Stimulated activated CD8-positive, alpha-beta memory T cell treated with anti-CD3 and anti-CD28 coated beads, Interleukin-7, amount 100 ng/mL, for 1 hour (primary cell): ENCODE measurements at places on chromosomes 2 and 18.
A peak's percentile ranks its signal among the peaks of the same experiment; 100 is the strongest.

- no peak for DNase-seq
Measured at GRCh38 chr2:108169982-108170625, 69.7 kb upstream of the SULT1C3 start.

- no peak for DNase-seq
Measured at GRCh38 chr2:225090746-225091145, 48.5 kb upstream of the DOCK10 start.

DNA sequence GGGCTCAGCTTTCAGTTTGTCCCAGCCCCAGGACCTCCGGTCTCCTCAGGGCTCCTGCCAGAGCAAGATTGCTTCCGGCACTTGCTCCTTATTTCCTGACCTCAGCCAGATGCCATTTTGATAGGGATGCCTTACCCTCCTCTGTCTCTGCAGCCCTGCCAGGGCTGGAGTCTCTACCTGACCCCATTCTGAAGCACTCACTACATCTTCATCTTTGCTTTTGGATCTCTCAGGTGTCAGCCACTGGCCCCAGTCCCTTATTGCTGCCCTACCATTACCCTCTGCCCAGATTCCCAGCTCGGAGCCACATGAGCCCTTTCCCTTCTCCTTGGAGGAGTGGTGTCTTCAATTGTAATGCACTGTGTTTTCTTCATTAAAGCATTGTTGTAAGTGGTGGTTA, 17.1 kb downstream of the OSBPL6 start:
- DNase-seq: no peak

DNA sequence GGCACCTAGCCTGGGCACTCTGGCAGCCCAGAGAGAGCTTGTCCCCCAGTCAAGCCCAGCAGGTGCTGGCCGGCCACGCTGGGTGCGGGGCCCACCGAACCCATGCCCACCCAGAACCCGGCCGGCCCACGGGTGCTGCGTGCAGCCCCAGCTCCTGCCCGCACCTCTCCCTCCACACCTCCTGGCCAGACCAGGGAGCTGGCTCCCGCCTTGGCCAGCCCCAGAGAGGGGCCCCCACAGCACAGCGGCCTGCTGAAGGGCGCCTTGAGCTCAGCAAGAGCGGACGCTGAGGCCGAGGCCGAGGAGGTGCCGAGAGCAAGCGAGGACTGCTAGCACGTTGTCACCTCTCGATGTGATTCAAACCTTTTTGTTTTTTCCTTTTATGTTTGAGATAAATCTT, 407.0 kb upstream of the KCNJ3 start:
- DNase-seq: no peak

DNA sequence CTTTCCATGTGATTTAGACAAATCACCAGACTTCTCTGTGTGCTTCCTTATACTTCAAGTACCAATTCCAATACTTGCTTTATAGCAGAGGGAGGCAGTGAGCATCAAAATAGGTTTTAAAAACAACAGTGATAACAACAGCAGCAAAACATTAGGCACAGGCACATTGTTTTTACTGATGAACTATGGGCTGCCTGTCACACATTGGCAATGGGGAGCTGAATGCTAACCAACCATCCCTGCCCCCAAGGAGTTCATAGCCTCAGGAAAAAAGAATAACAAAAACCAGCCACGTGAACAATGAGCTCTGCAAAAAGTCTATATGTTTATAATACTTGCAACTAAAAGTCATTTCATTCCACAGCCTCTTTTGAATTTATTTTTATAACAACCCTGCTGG, 287.9 kb upstream of the TRIB2 start:
- DNase-seq: no peak

GRCh38 chr2:134269972-134270735, 16.3 kb downstream of the MGAT5 start:
- no peak for DNase-seq

DNA sequence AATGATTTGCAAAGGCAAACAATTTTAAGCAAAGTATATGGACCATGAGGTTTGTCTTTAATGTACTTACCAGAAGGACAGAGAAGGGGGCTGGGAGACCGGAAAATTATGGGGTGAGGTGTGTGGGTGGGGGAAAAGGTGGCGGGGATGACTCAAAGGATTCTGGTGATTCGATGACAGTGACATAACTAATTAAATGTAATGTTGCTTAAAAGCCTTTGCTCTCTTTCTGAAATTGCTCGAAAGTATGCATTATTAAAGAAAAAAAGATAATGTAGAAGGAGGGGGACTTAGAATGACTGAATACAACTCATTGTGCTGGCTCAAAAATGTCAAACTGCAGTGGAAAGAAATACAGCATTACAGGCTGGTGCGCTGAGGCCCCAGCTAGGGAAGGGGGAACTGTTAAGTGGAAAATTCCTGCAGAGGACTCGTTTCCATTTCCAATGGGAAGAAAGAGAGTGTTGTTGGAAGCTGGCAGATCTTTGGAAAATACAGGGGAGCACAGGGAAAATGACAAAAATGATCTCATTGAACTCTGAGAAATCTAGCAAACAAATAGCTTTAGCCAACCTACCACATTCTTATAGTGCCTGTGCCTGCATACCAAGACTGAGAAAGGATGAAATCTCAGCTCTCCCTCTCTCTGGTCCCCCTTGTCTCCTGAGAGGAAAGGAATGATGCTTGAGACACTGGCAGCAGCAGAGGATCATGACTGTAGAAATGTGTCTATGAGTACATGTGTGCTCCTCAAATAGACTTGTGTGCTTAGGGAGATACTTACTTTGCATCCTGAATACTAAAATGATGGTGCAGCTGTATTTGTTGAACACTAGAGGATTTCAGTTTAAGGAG, 632.4 kb downstream of the NYAP2 start:
- DNase-seq: no peak

GRCh38 chr18:27704736-27705361, 472.1 kb downstream of the CDH2 start:
- no peak for DNase-seq

GRCh38 chr18:50218432-50219197, 23.7 kb upstream of the MYO5B start:
- DNase-seq: peak; percentile 8

DNA sequence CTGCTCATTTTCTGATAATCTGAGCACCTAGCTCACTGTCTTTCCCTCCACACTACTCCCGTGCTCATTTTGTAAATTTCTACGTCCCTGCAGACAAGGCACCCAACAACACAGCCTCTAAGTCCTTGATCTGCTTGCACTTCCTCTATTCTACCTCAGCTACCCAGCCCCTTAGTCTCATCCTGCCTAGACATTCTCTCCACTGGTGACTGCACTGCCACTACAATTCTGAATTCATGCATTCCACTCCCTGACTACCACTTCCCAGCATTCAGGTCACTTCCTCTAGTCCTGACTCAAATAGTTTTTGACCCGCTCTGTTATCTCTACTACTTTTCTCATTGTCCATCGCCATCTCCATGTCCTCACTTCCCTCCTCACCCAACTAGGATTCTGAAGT, 155.7 kb downstream of the DYM start:
- no peak for DNase-seq

DNA sequence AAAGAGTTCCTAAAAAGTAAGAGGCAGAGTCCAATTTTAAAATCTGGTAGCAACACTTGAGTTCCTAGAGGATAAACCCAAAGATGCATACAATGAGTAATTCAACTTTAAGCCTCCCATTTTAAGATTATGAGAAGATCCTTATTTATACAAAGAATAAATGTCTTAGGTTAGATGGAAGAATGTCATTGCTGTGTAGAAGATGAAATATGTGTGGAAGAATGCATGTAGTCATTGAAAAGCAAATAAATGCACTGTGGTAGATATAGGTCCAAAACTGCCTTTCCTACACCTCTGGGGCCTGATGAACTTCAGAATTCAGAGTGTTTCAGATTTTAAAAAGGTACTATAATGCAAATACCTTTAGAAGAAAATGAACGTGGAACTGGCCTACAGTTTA, 58.7 kb upstream of the LRP1B start:
- no peak for DNase-seq

DNA sequence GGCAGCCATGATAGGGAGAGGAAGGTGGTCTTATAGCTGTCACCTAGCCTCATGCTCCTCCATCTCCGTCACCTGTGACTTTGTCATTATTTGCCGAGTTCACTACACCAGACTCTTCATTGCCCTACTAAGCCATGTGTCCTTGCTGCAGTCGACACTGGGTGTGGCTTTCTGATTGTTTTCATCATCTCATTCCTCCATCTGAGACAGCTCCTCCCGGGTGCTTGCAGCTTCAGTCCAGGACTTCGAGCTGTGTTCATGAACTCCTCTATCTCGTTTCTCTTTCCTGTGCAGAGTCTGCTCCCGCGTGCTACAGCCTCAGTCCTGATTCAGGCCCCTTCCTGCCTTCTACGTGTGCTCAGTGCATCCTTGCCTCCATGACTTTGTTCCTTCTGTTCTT, 295.1 kb upstream of the TNP1 start:
- DNase-seq: no peak

DNA sequence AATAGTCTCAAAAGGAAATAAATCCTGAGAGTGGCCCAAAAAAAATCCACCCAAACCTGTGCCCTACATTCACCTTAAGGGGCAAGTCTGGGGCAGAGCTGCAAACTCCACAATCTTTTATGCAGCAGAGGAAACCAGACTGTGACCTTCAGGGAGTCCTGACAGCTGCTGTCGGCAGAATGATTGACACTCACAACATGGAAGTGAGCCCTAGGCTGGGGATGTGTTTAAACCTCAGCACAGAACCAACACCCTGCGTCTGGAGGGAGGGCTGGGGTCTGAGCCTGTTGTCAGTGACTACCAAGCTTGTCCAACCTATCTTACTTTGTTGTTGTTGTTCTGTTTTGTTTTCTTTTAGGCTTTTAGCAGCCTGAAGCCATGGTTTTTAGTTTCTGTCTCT, 39.6 kb downstream of the CRACDL start:
- no peak for DNase-seq

- no peak for DNase-seq
Measured at GRCh38 chr2:203623661-203624060, 82.8 kb upstream of the CD28 start.

GRCh38 chr2:172564376-172564775, 8.5 kb downstream of the PDK1 start:
- no peak for DNase-seq

DNA sequence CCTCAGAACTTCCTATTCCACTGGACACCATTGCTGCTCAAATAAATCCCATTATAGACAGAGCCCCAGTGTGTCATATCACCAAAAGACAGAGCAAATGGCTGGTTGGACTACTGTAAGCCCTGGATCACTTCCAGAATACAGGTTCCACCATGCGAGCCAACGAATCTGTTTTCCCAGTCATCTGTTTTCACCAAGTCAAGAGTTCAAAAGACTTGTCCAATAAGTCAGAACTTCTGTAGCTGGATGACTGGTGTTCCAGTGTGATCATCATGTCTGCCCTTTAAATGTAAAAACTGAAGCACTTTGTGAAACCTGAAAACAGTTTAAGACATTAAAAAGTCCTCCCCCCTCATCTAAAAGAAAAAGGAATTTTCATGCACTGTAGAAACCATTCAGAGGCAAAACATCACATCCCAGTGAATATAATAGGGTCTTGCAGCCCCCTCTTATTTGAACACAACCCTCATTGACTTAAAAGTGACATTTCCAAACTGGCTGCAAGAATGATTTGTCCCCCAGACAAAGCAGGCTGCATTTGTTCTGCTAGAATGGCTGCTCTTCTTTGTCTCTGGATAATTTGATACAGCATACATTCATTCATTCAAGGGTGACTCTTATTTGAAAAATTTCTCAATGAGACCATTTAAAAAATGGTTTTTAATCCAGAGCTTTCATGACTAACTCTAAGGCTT, 64.6 kb upstream of the TANC1 start:
- DNase-seq: no peak

DNA sequence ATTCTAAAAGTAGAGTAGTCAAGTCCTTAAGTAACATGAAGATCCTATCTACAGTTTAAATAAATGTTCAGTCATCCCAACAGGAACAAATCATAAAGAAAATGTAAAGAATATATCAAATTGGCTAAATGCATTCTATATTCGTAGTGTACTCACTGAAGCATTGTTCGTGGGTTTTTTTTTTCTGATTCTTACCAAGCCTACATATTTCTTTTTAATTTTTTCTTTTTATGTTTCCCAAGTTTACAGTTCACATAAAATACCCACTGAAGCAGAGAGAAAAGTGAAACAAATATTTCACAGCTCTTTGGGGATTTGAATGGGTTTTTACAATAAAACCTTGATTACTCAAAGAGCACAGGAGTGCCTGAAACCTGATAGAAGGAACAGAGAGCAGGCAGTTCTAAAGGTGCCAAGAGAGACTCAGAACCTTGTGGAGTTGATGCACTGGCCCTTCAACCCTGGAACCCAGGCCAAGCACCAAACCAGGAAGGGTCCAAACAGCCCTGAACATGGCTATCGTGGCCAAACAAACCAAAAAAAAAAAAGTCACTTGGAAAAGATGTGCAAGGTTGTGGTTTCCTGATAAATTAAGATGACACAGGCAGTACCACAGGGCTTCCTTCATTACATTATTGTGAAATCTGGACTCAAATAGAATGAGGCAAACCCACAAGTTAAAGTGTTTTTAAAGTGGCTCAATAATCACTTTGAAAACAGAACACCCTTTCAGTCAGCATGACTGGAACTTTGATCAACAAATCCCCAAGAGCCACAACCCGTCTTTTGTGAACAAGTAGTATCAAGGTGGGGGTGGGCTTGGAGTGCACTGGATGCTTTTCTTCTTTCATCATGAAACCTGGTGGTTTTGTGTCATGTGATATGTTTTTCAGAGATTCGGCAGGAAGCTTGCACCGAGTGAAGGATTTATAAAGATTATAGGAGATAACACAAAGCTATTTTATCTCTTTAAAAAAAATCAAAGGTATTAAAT, 245.0 kb upstream of the FN1 start:
- no peak for DNase-seq

GRCh38 chr2:43412114-43412753, 183.6 kb downstream of the THADA start:
- no peak for DNase-seq

DNA sequence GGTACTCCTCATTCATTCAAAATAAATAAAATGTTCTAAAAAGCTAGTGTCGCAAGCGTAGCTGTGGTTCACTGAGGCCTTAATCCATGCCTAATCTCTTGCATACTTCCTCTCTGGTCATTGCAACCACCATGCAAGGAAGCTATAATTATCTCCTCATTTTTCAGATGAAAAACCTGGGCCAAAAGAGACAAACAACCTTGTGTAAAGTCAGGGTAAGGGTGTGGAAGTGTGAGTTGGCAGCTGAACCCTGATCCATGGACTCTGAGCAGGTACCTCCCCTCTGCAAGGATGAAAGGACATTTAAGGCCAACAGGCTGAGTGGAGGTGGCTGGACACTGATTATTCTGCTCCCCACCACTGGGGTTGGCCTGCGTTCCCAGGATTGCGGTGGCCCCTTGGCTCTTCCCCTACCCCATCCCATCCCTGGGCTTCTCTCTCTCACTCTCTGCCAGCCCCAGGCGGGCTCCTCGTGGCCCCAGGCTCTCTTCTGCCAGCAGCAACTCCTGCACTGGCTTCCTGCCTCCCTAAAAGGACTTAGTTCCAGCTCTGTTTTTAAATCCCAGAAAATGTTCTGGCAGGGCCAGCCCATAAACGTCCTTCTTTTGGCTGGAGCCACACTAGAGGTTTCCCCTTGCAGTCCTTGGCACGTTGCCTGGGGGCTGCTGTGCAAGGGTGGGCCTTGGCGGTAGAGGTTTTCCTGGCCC, 72.0 kb upstream of the AFF3 start:
- no peak for DNase-seq
